ENCODE measurements at places on chromosomes 1 and 21. TPM values are rescaled to one million over a fixed set of nuclear protein-coding genes. Genes with fewer than 3 reads are reported as not detected.

- DNase-seq: no peak
Observed at GRCh38 chr1:210124736-210125135, 107.9 kb upstream of the SERTAD4 start.

DNA sequence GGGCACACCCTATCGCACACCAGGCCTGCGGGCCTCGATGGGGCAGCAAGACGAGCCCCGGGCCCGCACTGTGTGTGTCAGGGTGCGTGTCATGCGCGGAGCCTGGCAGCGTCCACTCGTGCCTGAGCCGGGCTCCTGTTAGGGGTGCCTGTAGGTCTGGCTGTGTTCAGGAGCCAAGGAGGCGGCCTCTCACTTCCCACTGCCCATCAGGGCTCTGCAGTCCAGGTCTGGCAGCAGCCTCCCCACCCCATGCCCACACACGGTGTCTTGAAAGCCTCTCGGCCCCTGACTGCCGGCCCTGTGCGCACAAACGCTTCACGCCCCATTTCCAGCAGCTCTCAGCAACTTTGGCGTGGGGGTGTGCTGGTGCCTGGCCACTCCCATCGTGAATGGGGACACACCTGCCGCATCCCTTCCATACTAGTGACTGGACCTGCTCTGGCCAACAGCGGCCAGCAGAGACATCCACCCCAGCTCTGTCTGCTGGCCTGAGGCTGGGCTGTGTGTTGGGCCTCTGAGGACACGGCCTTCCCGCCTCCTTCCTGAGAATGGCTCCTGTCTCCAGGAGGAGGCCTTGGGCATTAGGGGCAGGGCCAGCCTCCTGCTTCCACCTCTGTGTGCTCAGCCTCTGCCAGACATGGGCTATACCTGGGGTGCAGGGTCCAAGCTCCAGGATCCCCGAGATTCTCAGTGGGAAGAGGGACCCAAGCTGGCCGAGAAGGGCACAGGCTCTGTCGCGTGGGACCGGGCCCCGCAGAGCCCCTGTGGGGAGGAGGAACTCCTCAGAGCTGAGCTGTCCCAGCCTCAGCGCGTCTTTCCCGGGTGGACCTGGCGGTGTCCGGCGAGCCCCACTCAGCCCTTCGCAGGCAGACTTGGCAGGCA, 41.8 kb upstream of the ACTRT2 start:
- no peak for DNase-seq

GRCh38 chr1:9097947-9098705, 28.7 kb upstream of the SLC2A5 start:
- DNase-seq: no peak

DNA sequence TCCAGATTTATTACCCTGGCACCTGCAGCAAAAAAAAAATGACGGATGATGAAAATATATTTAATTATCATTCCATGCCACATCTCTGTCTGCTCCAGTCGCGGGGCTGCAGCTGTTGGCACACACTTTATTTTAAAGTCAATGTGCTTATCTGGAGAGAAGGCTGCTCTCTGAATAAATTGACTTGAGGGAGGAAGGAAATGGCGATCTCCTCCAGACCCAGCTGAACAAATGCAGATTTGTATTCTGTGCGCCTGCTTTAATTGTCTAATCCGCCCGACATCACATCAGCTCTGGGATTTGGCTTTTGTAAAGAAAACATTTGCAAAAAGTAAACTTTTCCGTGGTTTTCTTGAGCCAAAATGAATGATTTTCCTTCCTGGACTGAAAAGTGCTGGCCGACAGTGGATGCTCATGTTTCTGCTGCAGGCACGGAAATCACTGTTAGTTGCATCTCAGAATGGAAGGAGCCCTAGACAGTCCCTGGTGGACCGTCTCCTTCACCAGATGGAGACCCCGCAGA, 150.2 kb downstream of the CAMTA1 start:
- DNase-seq: no peak

DNA sequence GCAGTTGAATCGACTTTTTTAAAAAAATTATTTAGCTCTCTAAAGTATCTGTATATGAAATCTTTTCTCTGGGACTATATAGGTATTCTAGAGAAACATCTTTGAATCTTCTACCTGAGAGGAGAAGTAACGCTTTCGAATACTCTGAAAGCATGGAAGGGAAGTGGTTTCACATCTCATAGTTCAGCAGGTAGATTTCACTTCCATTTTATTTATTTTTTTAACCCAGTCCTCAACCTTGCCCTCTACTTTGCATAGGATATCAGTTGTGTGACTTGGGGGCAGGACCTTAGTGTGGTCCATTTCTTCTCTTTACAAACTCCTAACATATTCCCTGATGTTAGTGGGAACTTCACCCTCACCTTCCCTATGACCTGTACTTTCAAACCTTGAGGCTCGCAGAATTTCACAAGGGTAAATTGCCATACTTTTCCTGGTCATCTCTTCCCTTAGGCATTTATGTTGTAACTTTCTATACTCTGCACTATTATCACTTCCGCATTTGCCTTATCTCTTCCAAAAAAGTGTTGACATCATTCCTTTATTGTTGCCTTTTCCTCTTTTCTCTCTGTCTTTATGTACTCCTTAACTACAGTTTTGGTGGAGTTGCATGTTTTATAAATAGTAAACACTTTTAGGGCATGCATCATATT, 1208.5 kb upstream of the ADGRL4 start:
- no peak for DNase-seq

GRCh38 chr1:97332716-97333115, 588.1 kb downstream of the DPYD start:
- DNase-seq: no peak

GRCh38 chr1:214993419-214993818, 89.1 kb upstream of the KCNK2 start:
- no peak for DNase-seq

- DNase-seq: no peak
Observed at GRCh38 chr1:161706113-161706481, 932 bp upstream of the FCRLA start.

GRCh38 chr1:64437453-64437852, 32.5 kb upstream of the CACHD1 start:
- DNase-seq: no peak

DNA sequence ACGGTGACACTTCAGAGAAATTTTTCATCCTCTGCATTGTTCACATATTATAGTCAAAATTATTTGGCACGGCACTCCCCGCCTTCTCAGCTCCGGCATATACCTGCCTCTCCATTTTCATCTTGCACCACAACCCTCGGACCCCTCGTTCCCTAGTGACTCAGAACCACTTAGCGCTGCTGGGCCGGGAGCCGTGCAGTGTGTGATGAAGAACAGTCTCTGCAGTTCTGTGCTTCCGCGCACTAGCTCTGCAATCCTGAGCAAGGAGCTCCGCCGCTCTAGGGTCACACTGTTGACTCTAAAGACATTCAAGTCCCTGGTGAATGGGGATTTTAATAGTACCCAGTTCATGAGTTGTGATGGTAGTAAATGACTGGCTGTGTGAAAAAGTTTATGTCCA, 221.2 kb downstream of the SLC35F3 start:
- DNase-seq: no peak

GRCh38 chr1:94741510-94741909, 78.6 kb upstream of the SLC44A3 start:
- no peak for DNase-seq

GRCh38 chr1:1833916-1834325, 55.7 kb upstream of the NADK start:
- no peak for DNase-seq

- DNase-seq: no peak
Observed at GRCh38 chr1:51875291-51875772, 3.2 kb downstream of the NRDC start.

DNA sequence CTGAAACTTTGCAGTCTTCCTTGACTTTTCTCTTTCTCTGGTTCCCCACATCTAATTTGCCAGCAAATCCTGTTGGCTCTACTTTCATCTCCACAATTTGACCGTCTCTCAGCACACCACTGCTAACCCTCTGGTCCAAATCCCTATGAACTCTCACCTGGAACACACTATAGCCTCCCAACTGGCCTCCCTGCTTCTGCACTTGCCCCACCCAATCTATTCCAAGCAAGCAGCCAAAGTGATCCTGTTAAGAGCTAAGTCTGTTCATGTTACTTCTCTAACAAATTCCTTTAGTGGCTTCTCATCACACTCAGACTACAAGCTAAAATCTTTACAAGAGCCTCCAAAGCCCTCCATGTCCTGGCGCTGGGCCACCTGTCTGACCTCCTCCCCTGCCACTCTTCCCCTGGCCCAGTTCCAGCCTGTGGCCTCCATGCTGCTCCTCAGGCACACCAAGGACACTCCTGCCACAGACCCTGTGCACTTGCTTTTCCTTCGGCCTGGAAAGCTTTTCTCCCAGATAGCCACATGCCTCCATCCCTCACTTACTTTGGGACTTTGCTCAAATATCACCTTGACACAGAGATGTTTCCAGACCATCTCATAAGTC, 104.1 kb downstream of the DTL start:
- DNase-seq: no peak

DNA sequence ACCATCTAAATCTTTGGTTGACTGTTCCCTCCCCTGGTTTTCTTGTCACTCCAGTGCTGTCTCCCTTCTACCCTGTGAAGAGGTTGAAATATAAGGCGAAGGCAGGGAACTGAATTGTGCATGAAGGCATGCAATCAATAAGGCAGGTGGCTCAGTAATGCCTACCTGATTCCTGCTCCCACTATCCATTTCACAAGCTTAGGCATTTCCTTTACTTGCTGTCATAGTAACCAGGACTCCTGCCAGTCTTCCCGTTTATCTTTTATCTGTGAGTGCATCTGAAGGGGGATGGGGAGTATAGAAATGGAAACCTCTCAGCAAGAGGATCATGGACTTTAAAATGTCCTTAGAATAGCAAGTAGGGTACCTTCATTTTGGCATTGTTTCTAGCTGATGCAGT, 40.5 kb downstream of the MRPS6 start:
- DNase-seq: no peak

DNA sequence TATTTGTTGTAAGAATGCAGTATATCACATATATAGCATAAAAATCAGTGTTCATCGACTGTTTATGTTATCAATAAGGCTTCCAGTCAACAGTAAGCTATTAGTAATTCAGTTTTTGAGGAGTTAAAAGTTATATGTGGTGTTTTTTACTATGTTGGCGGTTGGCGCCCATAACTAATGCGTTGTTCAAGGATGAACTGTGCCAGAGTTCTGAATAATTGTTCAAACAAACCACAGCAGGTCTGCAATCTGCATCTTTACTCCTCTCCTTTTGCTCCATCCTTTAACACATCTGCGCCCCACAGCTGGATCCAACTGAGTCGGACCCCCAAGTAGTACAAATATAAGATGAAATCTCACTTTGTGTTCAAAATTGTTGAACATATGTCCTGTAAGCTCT, 836.1 kb downstream of the LTN1 start:
- no peak for DNase-seq

GRCh38 chr1:20726932-20727745, 5.4 kb downstream of the SH2D5 start:
- no peak for DNase-seq

GRCh38 chr1:18945401-18945849, 11.1 kb downstream of the IFFO2 start:
- DNase-seq: peak; percentile 57

GRCh38 chr1:167294528-167294927, 73.8 kb downstream of the POU2F1 start:
- DNase-seq: no peak

- peak; percentile 53 for DNase-seq
Observed at GRCh38 chr1:26044971-26045721, 772 bp downstream of the SLC30A2 start.

GRCh38 chr1:245433561-245433960, 278.8 kb downstream of the KIF26B start:
- no peak for DNase-seq

DNA sequence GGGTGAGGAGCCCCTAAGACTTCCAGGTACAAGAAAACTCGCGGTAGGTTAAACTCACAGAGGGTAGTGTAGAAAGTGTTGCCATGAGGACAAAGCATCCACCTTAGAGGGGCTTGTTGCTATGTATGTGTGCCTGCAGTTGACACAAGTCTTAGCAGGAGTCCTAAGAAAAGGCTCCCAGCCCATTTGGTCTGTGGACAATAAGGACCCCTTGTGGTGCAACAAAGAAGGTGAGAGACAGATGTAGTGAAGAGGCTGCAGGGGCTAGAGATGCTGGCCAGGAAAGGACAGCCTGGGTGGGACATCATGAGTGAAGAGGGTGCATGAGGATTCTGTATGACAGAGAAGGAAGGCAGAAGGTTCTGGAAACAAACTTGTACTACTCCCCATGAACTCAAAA, 36.3 kb upstream of the IL10 start:
- no peak for DNase-seq

- no peak for DNase-seq
Observed at GRCh38 chr1:221509575-221510355, 232.1 kb downstream of the DUSP10 start.

- no peak for DNase-seq
Observed at GRCh38 chr1:42788021-42788420, 3.2 kb downstream of the TMEM269 start.

DNA sequence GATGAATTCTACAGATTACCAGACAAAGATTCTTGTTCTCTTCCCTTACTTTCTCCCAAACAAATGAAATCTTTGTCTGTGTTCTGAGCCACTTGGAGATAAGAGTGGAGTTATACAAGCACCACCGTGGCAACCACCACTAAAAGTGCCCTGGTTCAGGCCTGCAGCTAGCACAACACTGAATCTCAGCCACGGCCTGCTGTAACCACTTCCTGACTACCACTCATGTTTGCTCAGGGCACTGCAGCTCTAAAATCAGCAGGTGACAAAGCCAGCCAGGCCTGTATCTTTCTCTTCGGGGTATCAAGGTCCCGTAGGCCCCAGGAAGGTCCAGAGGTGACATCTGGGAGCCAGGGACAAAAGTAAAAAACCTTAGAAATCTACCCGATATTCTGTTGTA, 3.2 kb upstream of the OR2T6 start:
- no peak for DNase-seq

DNA sequence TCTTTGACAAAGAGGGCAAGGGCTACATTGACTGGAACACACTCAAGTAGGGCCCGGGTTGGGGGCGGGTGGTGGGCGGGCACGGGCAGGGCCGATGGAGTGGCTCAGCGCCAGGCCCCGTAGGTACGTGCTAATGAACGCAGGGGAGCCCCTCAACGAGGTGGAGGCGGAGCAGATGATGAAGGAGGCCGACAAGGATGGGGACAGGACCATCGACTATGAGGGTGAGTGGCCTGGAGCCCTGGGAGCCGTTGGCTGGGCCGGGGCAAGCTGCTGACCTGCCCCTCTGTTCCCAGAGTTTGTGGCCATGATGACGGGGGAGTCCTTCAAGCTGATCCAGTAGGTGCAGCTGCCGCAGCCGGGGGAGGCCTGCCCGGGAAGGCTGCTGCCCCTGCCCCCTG, 1.8 kb downstream of the CALML6 start:
- no peak for DNase-seq

Gene POU2F1
- total RNA-seq: 7.4 TPM

Gene UTS2
- total RNA-seq: not detected

Gene CTXND2
- total RNA-seq: not detected

Gene ZNF678
- total RNA-seq: 2.4 TPM

Gene CD2
- 0.51 TPM for total RNA-seq

Gene AKR7A3
- not detected for total RNA-seq

Gene ATP13A2
- 15.6 TPM for total RNA-seq

Gene MAP1LC3C
- 0.24 TPM for total RNA-seq

Gene AGT
- total RNA-seq: 56.2 TPM

Gene PSEN2
- total RNA-seq: 19.8 TPM

Gene DMRTA2
- total RNA-seq: not detected

Gene KRTAP13-4
- total RNA-seq: not detected
